IMR-90 (cell line): ENCODE measurements at places on chromosomes 11 and 22.

- no peaks in the 10 kb centered on the region for H3K27me3 ChIP-seq
- no peak for DNase-seq
- no peak overlapping the region for H3K4me3 ChIP-seq
- no peaks in the 10 kb centered on the region for H3K4me1 ChIP-seq
Measured at GRCh38 chr11:83319346-83319745, 33.2 kb upstream of the CCDC90B start.

DNA sequence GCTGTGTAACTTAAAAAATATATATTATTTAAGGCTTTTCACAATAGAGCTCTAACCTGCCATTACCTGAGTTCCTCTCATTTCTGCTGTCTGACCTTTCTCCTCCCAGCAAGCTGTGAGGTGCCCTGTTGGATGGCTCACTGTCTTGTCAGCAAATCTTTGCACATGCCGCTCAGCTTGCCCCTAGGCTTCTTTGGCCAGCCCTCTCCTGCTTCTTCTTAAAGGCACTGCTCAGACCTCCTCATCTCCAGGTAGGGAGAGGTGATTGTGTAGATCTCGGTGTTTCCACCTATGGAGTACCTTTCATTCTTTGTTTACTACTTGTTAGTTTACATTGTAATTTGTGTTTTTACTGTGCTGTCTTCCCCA, 96.5 kb downstream of the EXT2 start:
- DNase-seq, result no peak
- H3K4me3 ChIP-seq, result no peak overlapping the region
- H3K27ac ChIP-seq, result no peak overlapping the region
- peaks cover 2% of the 10 kb centered on the region; the same call in 1 of the 2 replicates for H3K4me1 ChIP-seq
- H3K36me3 ChIP-seq, result peaks cover 5% of the 10 kb centered on the region

GRCh38 chr11:129278586-129279319, 86.6 kb upstream of the ARHGAP32 start:
- H3K27ac ChIP-seq, result no peak overlapping the region
- peak overlapping the region; percentile 82 for H3K4me3 ChIP-seq
- H3K4me1 ChIP-seq, result peaks cover 2% of the 10 kb centered on the region; the same call in 1 of the 2 replicates
- DNase-seq, result no peak
- H3K36me3 ChIP-seq, result no peaks in the 10 kb centered on the region
- no peaks in the 10 kb centered on the region for H3K27me3 ChIP-seq

- no peaks in the 10 kb centered on the region for H3K27me3 ChIP-seq
- no peak overlapping the region for H3K27ac ChIP-seq
- DNase-seq, result no peak
- H3K4me3 ChIP-seq, result no peak overlapping the region
- no peaks in the 10 kb centered on the region for H3K4me1 ChIP-seq
- no peaks in the 10 kb centered on the region for H3K36me3 ChIP-seq
Measured at GRCh38 chr11:129443276-129443675, 67.6 kb downstream of the BARX2 start.

GRCh38 chr11:60866911-60867870, at the start of gene ZP1:
Gene ZP1 (plus strand): TSS chr11:60867542. CDS start chr11:60867562, 20 bp downstream.
- peaks cover 7% of the 10 kb centered on the region for H3K4me1 ChIP-seq
- no peak within 1 kb of the TSS for H3K27ac ChIP-seq
- no peak for DNase-seq
- no peak within 1 kb of the TSS for H3K4me3 ChIP-seq
- no peaks in the 10 kb centered on the region for H3K36me3 ChIP-seq

GRCh38 chr11:12680246-12680939, 6.2 kb downstream of the TEAD1 start:
- peaks cover 36% of the 10 kb centered on the region for H3K4me1 ChIP-seq
- H3K27ac ChIP-seq, result peak overlapping the region; percentile 61; the same call in 1 of the 2 replicates
- H3K27me3 ChIP-seq, result no peaks in the 10 kb centered on the region
- peak; percentile 91 for DNase-seq

DNA sequence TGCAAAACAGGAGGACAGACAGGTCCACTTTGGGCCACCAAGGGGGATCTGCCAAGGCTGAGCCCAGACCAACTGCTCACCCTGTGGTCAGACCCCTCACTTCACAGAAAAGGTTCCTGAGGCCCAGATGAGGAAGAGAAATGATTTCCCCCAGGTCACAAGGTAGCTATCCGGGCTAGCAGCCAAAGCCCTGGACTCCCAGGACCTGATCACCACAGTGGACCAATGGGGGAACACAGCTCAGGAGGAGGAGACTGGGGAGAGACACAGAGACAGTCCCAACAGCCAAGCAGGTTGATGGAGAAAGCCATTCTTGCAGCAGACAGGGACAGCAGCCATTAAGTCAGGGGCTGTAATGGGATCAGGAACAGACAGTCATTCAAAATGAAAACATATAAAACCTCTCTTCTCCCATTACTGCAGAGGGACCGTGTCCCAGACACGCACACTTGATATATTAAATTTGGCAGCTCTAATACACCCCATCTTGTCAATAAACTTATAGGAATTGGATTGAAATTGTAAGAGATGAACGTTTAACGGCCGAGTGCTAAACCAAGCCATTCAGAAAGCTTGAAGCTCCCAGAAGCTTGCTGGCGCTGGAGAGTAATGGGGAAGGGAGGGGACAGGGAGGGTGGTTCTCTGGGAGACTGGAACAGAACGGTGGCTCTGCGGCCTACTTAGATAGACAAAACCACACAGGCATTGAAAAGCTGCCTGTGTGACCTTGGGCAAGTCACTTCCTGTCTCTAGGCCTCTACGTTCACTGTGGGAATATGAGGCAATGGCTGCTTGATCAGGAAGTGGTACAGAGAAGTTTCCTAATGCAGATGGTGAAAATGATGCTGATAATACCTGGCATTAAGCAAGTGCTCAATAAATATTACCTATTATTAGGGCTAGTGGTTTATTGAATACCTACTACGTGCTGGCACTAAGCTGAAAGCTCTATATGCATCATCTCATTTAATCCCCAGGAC, 16.0 kb downstream of the ZMAT5 start:
- no peaks in the 10 kb centered on the region for H3K4me1 ChIP-seq
- peak; percentile 24 for DNase-seq
- H3K27me3 ChIP-seq, result no peaks in the 10 kb centered on the region
- H3K4me3 ChIP-seq, result no peak overlapping the region
- no peak overlapping the region for H3K27ac ChIP-seq

DNA sequence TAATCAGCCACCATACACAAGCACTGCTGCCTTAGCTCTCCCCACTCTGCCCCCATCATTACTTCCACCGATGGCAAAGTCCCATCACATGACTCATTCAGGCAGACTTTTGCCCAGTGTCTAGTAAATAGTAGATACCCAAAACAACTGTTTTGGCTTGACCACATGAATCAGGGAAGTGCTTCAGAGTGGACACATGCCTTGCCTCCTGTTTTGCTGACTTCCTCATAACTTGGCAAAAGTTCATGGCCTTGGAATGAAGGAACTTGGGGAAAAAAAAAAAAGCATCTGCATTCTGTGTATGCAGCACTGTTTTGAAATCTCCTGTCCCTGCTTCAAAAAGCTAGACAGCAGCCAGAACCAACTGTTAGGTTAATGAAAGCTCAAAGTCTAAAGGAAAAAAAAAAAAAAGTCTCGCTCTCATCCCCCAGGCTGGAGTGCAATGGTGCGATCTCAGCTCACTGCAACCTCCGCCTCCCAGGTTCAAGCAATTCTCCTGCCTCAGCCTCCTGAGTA, 335.3 kb downstream of the FAM181B start:
- no peaks in the 10 kb centered on the region for H3K4me1 ChIP-seq
- no peak for DNase-seq
- H3K4me3 ChIP-seq, result no peak overlapping the region
- no peaks in the 10 kb centered on the region for H3K27me3 ChIP-seq
- no peaks in the 10 kb centered on the region for H3K36me3 ChIP-seq

DNA sequence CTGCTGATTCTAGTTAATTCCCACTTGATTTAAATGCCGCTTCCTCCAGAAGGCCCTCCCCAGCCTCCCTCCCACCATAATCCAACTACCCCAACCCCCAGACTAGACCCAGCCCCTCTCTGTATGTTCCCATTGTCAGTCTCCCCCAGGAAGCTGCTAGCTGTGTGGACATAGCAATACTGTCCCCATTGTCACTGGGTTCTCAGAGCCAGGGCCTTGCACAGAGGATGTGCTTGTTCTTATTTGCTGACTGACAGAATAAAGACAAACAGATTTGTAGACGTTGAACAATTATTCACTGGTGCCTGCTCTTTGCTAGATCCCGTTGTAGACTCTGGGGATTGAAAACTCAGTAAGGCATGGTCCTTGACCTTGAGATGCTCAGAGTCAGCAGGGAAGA, 45.7 kb upstream of the NAV2 start:
- no peaks in the 10 kb centered on the region for H3K27me3 ChIP-seq
- no peak for DNase-seq
- peaks cover 16% of the 10 kb centered on the region for H3K4me1 ChIP-seq
- H3K36me3 ChIP-seq, result no peaks in the 10 kb centered on the region
- no peak overlapping the region for H3K4me3 ChIP-seq
- no peak overlapping the region for H3K27ac ChIP-seq

DNA sequence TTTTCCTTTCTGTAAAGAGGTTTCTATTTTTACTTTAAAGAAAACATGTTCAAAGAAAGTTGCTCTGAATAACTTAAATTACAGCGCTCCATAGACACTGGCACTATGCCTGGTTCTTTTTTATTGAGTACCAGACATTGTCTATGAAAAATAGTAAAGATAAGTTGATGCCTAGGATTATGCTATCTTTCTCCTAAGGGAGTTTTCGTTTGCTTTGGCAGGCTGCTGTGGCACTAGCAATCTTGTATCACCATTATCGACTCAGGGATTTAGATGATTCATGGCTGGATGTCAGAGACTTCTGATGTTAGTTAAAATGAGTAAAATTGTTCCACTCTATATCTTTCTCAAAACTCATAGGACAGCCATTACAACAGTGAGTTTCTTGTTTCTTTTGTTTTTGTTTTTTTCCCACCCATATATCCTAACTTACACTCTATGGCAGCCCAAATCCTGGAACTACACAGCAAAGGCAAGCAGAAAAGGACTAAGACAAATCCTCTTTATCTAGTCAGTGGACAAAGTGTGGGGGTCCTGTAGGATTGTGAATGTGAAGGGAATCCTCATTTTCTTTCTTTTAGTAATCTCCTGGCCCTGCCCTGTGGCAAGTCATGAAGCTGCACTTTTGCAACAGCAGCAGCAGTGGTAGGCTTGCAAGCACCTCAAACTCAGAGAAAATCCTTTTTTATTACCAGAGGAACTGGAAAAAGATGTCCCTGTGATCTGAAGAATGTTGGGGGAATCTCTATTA, 20.7 kb downstream of the SLN start:
- no peak overlapping the region for H3K4me3 ChIP-seq
- DNase-seq, result peak; percentile 36
- no peak overlapping the region for H3K27ac ChIP-seq
- no peaks in the 10 kb centered on the region for H3K27me3 ChIP-seq
- peaks cover 4% of the 10 kb centered on the region; the same call in 1 of the 2 replicates for H3K4me1 ChIP-seq
- H3K36me3 ChIP-seq, result no peaks in the 10 kb centered on the region

DNA sequence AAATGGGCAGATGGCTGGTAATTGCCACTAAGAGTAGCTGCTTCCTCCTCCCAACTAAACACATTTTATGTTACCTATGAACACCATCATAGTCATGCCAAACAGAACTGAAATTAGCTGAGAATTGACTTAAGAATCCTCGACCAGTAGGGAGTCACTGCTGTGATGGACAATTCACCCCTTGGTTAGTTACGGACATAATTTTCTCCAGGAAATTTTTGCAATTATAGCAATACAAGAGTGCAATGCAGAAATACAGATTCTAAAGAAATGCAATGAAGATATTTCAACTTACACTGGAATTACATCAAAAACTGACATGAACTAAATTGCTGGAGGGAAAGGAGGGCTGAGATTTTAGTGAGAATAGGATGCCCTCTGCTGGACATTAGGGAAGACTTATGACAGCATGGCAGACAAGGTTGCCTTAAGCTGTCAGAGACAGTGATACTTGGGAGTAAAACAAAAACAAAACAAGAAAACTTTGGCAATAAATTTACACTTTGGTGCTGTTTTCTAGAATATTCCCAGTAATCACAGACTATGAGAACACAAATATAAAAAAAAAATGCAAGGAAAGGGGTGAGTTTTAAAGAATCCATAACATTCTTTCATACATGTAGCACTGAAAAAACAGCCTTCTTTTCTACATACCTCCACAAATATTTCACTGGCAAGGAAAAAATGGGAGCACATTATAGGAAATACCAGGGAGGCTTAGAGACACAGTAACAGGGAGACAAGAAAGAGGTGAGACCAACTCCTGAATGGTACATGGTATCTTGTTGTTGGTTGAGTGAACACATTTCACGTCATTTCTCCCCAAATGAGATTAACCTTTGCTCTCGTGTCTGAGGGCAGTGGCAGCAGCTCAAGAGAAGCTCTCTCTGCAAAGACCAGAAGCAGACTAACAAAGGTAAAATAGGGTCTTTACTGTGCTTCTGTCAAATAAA, 11.2 kb upstream of the PPP2R1B start:
- no peak overlapping the region for H3K4me3 ChIP-seq
- H3K36me3 ChIP-seq, result no peaks in the 10 kb centered on the region
- H3K27ac ChIP-seq, result no peak overlapping the region
- H3K4me1 ChIP-seq, result peaks cover 4% of the 10 kb centered on the region
- H3K27me3 ChIP-seq, result no peaks in the 10 kb centered on the region
